Left hindlimb (tissue), 1 donor: ENCODE measurements at places on chromosomes 2 and 18.
A peak's percentile ranks its signal among the peaks of the same experiment; 100 is the strongest.

DNA sequence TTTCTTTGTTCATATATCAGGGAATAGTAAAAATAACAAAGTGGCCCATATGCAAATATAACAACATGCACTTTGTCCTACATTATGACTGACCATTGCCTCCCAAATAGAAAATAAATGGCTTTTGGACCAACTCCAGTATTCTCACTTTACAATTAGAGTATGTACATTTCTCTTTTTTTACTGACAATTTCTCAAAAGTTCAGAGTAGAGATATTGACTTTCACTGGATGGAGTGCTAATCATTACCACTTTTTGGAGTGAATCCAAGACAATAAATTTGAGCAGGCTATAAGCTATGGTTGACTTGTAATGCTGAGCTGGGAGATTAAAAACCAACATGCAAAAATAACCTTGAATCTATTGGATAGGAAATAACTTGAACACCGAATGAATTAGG, 987.4 kb downstream of the SUCLG1 start:
- no peak for DNase-seq

DNA sequence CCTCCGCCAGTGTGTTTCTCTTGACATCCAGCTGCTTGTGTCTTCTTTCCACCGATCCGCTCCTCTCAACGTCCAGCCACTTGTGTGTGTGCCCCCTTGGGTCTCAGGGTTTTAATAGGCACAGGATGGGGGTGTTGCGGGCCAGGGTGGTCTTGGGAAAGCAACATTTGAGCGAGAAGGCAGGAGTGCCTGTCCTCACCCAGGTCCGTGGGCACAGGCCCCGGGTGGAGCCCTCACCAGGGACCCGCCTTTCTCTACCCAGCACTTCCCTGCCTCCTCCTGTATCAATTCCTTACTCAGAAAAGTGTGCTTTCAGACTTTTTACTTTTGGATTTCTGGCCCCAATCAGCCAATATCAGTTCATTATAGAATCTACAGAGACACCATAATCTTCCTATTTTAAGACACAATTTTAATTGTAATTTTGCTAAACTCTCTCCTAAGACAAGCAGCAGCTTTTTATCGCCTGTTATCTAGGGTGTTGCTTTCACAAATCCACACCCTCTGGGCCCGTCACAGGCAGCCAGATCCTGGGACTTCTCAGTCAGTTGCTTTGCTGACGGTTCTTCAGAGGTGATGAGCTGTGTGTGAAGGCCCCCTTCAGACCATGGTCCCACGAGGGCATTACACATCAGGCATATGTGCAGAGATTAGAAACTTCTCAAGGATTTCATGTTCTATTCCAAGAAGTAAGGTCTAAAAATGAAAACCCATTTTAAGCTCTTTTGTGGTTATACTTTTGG, 96.0 kb upstream of the FHL2 start:
- no peak for DNase-seq

DNA sequence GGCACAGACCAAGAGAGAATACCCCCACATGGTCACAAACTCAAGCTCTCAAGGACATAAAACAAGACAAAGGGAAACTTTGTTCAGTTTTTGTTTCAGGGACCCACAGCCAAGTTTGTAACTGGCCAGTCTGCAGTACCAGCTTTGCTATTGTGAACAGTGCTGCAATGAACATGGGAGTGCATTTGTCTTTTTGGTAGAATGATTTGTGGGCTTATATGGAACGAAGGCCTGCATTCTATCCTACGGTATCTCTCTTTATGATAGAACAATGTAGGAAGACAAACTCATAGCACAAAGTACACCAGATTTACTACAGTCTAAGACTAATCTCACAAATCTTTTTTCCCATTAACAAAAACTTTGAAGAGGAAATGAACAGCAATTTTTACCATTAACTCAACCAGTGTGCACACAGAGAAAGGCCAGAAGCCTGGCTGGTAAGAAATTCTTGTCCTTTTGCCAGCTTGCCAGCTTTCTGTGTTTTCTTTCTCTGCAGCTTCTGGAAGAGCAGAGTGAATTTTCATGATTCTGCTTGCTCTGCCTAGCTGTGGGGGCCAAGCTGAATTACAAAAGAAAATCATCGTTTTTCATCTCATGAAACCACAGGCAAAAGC, 37.1 kb upstream of the FEZ2 start:
- no peak for DNase-seq

DNA sequence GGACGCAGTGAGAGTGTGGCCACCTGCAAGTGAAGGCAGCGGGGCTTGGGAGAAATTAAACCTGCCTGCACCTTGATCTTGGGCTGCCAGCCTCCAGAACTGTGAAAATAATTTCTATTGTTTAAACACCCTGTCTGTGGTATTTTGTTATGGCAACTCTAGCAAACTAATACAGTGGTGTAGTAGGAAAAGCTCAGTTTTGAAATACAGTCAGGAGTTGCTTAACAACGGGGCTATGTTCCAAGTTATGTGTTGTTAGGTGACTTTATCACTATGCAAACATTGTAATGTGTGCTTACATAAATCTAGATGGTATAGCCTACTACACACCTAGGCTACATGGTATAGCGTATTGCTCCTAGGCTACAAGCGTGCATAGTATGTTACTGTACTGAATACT, 93.4 kb upstream of the FN1 start:
- DNase-seq = no peak

DNA sequence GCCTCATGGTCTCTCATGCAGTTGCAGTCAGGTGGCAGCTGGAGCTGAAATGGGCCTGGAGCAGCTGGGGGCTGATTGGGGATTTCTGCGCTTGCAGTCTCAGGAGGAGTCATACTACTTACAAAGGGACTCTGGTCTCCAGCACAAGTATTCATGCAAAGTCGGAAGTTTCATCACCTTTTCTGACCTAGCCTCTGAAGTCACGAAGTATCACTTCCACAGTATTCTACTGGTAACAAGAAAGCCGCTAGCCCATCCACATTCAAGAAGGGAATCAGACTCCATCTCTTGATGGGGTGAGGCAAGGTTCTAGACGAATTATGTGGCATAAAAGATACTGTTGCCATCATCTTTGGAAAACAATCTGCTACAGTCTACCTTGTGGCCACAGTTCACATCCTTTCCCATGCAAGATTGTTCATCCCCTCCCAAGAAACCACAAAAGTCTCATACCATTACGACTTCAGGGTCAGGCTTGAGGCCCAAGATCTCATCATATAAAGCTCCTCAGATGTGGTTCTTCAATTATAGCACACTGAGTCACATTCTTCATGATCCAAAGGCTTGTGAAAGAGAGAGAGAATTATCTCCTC, 95.3 kb downstream of the SMC6 start:
- no peak for DNase-seq

DNA sequence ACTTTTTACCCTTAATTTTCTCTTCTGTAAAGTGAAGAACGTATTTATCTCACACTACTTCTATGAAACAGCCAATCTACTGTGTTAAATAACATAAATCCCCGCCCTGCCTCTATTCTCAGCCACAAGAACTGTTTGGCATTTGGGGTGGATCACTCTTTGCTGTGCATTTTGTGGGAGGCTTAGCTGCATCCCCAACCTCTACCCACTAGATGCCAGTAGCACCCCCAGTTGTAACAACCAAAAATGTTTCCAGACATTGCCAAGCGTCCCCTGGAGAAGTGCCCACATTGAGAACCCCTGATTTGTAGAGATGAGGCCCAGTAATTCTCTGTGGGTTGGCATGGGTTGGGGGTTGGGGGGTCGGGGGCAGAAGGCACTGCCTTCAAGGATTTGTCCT, 94.7 kb upstream of the BOD1L2 start:
- DNase-seq = no peak

DNA sequence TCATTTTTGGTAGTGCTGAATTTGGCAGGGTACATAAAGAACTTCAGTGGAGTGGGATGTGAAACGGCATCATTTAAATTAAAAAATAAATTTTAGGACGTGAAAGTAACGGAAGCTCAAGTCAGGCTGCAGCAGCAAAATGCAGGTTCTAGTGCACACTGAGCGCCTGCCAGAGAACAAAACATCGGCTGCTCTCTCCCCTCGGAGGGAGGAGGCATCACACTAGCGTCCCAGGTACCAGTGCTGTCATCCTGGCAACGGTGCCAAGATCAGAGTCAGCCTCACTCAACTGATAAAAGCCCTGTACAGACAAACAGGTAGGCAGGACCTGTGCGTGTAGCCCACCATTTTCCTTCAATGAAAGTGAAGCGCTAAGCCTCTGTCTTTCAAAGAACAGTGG, 261.5 kb downstream of the PTGR3 start:
- no peak for DNase-seq

- DNase-seq = no peak
These were observed 183.3 kb upstream of the DOK6 start for GRCh38 chr18:69217196-69218000.

DNA sequence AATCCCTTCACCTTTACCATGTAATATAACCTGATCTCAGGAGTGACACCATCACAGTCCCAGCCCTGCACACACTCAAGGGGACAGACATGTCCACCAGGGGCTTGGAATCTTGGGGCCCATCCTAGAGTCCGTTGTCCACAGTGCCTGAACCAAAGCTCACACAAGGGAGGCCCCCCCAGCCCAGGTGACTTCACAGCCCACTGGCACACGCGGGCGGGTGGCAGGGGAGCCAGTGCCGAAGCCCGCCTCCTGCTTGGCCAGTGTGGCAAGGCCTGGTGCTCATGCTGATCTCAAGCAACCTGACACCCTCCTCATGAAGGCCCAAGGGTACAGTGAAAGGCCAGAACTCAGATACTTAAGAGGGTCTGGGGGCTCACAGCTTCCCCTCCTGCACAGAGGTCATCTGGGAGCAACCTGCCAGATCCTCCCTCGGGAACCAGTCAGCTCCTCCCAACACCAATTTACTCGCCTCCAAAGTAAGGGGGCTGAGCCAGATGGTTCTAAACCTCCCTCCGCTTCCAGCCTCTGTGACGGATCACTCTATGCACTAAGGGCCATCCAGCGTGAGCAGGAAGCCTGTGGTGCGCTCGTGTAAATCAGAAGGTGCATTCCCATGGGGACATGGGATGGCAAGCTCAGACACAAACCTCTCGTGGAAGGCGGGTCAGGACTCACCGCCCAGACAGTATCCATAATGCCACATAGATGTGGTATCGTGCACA, 3.2 kb upstream of the RAB17 start:
- DNase-seq = no peak

DNA sequence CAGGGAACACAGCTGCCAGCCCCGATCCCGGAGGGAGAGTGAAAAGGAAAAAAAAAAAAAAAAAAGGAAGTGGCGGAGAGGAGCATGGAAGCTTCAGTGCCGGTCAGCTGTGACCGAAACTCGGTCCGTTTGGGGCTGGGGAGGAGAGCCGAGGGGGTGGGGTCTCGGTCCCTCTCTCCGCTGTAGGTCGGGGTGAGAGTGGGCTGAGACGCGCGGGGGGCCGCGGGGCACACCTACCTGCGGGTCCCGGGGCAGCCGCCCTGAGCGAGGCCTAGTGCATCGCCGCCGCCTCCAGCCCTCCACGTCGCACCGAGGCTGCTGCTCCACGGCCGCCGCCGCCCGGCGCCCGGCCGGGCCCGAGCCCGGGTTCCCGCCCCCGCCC, 536 bp downstream of the VPS54 start:
- peak; percentile 80 for DNase-seq

DNA sequence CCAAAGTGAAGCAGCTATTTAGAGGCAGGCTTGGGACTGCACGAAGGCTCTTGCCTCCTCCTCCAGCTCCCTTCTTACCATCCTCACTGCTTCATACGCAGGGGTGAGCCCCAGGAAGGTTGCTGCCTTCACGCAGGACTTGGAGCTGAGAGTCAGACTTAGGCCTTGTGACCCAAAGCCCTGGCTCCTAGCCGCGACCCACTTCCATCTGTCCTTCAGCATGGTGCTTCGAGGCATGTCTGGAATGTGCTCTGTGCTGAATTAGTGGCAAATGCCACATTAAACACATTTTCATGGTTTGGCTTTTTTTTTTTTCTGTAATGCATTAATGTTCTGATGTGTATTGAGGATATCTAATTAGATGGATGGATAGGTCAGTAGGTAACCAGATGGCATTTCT, 37.5 kb downstream of the ITGB1BP1 start:
- DNase-seq = no peak

DNA sequence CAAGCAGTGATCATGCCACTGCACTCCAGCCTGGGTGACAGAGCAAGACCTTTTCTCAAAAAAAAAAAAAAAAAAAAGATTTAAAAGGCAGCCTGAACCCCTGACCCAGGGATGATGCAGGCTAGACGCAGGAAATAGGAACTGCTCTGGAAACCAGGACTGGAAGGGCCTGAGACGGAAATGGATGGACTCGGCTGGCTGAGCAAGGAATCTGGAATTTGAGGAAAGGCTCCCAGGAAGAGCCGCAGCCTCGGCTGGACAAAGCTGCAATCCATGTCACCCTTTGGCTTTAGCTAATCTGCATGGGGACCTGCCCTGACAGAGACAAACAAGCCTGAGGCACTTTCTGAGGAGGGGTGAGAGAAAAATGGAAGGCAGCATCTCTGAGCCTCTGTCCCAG, 55.0 kb upstream of the DAPL1 start:
- DNase-seq = no peak

DNA sequence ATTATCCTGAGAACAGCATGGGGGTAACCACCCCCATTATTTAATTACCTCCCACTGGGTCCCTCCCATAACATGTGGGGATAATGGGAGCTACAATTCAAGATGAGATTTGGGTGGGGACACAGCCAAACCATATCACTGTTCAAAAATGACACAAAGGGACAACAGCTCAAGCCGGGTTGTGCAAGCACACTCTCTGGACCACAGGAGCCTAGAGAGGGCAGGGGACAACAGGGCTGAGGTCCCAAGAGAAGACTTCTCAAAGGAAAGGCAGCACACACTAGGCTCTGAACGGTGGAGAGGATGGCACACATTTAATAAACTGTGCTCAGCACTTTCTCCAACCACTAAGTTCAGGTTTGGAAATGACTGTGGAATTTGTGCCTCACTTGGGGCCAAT, 122.1 kb upstream of the PKDCC start:
- DNase-seq = no peak

DNA sequence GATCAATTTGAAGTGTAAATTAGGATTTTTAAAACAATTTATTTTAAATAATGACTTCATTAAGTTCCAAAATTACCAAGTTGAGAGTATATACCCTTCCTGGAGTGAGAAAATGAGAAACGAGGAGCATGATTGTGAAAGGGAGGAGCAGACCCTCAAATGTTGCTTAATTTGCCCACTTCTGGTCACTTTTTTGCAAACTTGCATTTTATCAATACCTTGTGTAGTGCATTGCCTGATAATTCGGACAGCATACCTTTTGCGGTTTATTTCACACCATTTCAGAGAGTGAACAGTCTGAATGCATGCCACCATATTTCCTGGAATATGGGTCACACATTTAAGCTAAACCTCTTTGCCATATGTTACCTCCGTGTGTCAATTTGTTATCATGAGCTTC, 669.7 kb downstream of the RNF144A start:
- DNase-seq = no peak
